ENCODE measurements at places on chromosomes 7 and 10.

DNA sequence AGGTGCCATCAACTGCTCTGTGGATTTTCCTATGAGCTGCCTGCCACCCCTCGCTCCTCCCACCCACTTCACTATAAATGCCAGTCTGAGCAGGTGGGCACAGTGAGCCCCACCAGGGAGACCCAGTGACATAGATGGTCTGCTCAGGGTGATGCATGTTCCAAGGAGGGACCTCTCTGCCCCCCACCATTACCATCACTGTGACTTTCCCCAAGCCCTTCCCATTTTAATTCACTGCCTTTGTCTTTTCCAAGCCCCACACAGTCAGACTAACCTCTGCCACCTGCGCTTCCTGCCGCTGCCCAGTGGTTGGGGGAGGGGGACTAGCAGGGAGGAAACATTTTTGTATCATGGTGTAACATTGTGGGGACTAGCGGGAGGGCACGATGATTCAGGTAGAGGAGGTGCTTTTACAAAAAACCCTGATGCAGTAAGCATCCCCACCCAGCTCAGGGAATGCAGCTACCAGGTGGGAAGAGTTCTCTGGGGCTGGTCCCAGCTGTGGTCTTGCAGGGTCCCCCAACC lies 24.6 kb downstream of the PRSS2 start:
- DNase-seq, result no peak

DNA sequence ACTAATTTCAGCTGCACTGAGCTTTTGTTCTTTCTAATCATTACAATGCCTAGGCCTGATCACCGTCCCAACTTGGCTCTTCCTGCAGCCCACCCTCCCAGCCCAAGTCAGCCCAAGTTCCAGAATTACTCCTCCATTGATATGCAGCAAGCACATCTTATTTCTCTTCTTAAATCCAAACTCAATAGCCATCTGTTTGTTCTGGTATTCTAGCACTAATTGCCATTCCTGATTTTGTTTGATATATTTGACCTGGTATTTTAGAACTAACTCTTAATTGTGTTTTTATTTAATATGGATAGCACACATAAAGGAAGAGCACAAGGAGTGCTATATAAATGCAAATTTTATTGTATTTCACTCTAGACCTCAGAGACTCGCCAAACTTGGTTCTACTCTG lies 241.2 kb downstream of the SKIDA1 start:
- no peak for DNase-seq

- no peak for DNase-seq
These were observed 120.9 kb downstream of the BUB3 start for GRCh38 chr10:123275136-123275564.

GRCh38 chr7:149825567-149826343 lies 12.4 kb upstream of the ZNF862 start:
- no peak for DNase-seq

DNA sequence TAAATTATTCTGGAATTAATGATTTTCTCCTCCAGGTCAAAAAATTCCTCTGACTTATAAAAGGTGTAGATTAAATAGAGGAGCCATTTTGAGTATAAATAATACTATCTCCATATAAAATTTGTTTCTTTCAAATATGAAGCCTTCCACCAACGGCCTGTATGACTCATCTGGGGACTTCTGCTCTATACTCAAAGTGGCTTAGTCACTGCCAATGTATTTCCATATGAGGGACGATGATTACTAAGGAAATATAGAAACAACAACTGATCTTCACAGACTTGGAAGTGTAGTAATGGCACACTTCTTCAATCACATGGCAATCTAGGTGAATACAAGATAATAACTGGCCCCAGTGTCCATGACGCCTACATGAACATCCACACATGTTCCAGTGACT lies 335.6 kb upstream of the HGF start:
- no peak for DNase-seq

DNA sequence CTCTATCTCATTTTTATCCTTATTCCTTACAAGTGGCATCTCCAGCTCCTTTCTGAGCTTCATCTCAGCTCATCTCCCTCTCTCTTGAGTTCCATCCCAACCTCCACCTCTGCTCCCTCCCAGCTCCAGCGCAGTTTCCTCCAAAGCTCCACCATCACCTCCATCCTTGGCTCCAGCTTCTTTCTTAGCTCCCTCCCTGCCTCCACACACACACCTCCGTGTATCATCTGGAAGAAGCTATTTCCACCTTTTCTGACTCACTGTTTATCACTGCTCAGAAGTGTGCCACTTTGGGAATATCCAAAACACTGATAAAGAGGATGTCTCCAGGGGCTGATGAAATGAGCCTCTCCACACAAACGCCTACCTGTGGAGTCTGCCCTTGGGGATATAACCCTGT lies 481.4 kb downstream of the PTPRN2 start:
- no peak for DNase-seq

DNA sequence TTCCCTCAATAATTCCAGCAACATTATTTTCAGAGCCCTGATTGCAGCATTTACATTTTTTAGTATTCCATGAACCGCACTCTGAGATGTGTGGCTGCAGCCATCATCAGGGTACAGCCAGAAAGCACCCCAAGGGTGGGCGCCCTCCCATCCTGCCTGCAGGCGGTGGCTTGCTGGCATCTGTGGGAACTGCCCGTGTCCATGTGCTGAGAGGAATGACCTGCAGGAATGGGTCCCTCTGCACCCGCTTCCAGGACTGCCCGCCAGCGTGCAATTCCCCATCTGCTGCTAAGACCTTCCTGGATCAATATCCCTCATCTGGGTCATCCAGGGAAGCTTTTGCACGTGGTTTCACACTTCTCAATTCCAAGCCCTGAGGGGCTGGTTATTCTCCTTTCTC lies 32.8 kb upstream of the NUB1 start:
- no peak for DNase-seq

DNA sequence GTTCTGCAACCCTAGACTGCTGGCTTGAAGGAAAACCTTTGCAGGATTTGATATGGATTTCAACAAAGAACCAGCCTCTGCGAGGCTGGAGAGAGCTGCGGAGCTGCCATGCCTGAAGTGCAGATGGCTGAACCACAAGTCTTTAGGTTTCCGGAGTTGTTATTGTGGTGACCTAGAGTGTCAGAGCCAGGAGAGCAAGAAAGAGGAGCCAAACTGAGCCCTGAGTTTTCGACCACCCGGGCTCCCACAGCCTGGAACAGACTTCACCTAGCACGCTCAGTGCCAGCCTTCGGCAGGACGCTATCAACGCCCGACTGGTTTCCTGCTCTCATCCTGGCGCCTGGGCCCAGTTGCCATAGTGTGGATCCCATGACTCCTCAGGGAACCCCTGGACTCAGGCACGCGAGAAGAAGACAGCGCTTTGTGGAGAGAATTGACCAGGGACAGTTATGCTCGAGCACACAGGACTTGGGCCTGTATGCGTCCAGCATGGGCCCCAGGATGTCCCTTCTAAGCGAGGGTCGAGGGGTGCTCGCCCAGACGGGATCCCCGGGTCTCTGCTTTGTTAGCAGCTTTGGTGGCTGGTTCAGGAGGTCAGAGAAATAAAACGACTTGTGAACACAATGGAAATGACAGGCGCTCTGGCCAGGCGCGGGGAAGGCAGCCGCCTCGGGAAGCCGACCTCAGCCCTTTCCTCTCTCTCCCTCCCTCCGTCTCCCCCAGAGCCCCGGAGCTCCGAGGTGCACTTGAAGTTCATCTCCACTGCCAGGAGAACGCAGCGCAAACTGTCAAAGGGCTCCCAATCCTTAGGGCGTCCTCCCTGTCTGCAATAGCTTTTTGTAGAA lies 1.8 kb upstream of the GAD2 start:
- no peak for DNase-seq

GRCh38 chr10:32207544-32207943 lies 139.4 kb downstream of the EPC1 start:
- peak; percentile 67 for DNase-seq

DNA sequence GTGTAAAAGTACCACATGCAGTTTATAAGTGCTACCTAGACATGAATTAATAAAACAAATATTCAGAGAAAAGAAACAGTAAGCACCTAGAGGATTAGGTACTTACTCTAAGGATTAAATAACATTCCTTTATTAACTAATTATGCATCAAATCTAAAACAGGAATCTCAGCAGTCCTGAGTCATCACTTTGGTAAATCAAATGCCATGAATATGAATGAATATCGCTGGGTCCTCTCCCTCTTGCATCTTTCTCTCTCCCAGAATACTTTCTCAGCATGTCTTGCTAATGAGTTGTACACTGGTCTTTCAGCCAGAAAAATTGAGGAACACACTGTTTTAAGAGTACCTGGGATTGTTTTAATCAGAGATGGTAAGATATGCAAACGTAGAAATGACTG lies 225.5 kb upstream of the NFE2L3 start:
- no peak for DNase-seq

- DNase-seq, result peak; percentile 19
These were observed 625 bp downstream of the RP9 start for GRCh38 chr7:33108554-33109004.

DNA sequence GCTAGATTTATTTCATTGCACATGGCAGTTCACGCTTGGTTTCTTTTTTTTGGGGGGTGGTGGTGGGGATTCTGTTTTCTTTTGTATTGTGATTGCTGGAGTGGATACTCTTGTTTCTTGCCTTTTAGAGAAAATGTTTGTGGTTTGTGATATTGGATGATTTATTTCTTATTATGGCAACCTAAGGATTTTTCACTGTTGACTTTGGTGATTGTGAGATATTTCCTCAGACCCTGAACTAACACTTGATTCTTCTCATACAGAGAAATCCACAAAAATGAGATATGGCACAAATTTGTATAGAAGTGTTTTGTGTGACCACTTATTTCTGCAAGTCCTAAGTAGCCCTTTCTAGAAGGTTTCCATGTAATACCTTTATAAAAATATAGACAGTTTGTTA lies 871.1 kb downstream of the LRMDA start:
- no peak for DNase-seq

- no peak for DNase-seq
These were observed 71.1 kb upstream of the TFEC start for GRCh38 chr7:116101704-116102103.

GRCh38 chr7:99407872-99408378 lies 472 bp downstream of the PDAP1 start:
- peak; percentile 46 for DNase-seq

GRCh38 chr7:99106821-99107241 lies 37.1 kb downstream of the SMURF1 start:
- no peak for DNase-seq

DNA sequence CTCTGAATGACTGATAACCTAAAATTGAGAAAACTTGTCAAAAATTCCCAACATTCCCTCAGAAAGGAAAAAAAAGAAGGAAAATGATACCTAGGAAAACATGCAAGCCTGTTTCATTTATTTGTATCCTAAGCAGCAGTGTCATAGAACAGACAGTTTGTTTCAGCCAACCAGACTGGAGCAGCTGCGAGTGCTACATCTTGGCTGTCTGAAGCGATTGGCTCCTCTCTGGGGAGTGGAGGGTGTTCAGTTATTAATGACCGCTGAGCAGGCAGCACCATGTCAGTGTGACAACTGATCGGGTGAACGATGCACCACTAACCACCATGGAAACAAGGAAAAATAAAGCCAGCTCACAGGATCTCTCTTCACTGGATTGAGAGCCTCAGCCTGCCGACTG lies at the start of gene LRRN3:
LRRN3 (plus strand) TSS at position 282 of the 400 bp plus-strand sequence. CDS start 31,646 bp downstream, outside the sequence.
- no peak for DNase-seq

- no peak for DNase-seq
These were observed 174.8 kb downstream of the JAZF1 start for GRCh38 chr7:28005847-28006231.

DNA sequence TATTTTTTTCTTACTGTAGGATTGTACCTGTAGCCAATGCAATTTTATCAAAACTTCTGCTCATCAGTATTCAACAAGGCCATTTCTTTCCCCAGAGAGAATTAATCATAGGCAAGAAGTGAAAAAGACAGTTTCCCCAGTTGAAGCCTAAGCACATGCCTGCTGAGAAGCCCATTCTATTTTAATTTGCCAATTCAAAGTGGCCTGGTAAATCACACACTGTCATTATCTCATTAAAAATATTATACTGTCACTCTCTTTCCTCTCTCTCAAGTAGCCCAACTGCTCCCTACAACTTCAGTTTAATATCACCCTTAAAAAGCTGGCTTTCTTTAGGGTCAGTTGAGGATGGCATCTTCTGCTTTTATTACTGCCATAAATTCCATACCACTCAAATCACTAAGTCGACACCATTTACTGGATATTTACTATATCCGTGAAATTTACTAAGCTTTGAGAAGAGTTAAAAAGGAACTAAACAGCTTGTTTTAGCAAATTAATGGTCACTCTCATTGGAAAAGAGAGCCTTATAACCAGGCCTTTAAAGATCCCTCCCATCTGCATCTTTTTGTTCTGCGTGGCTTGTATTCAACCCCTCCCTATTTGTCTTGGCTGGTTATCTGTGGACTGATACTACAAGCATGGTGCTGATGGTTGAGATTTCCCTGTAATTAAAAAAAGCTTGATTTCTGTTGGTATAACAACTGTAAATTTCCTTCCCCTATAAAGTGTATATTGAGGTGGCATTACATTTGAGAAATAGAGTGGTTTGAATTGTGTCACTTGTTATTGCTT lies 30.6 kb downstream of the COL28A1 start:
- DNase-seq, result no peak

- peak; percentile 92 for DNase-seq
These were observed 152.7 kb downstream of the ANK3 start for GRCh38 chr10:60236869-60237524.

DNA sequence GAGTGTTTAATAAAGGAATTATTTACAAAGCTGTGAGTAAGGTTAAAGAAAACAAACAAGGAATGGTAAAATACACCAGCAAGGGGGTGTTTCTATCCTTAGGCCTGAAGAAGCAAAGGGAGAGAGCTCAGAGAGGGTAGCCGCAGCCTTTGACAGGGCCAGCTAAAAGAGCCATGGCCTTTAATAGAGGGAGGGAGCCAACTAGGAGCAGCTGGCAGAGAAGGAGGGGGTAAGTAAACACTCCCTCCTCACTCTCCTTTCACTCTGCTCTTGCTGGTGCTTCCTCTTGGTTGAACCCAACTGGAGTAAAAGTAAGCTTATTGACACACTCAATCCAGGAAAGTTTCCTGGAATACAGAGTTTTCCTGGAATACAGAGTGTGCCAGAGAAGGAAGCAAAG lies 87.5 kb downstream of the CH25H start:
- DNase-seq, result no peak

- no peak for DNase-seq
These were observed 45.4 kb upstream of the LRGUK start for GRCh38 chr7:134081695-134082094.

DNA sequence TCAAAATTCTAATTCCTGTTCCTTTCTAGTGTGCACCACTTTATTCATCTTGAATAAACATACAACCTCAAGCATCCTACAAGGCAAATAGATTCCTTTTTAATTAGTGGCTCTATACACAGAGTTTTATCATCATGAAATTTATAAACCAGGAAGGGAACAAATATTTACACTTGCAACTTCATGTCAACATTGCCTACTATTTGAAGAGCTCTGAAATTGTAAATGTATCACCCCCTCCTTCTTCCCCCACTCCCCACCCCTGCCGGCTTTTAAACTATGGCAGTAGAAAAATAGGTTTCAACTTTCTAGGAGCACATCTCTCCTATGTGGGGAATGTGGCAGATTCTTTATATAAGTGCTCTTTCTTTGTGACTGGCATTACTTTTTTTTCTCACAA lies 49.6 kb downstream of the KAT6B start:
- DNase-seq, result no peak

Data from GM12865 (cell line).